Stimulated activated CD8-positive, alpha-beta memory T cell treated with anti-CD3 and anti-CD28 coated beads, Interleukin-2, amount 100 ng/mL, for 1 hour (primary cell): ENCODE measurements at places on chromosomes 3 and 15.

GRCh38 chr3:192408007-192408646, 319.2 kb downstream of the FGF12 start:
- no peak for DNase-seq

DNA sequence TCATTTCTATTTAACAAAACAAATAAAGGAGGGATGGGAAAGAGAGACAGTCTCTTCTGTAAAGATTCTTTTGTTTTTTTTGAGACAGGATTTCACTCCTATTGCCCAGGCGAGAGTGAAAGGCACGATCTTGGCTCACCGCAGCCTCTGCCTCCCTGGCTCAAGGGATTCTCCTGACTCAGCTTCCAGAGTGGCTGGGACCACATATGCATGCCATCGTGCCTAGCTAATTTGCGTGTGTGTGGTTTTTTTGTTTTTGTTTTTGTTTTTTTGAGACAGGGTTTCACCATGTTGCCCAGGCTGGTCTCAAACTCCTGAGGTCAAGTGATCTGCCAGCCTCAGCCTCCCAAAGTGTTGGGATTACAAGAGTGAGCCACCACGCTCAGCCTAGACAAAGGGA, 23.3 kb downstream of the STAG1 start:
- no peak for DNase-seq

- no peak for DNase-seq
These were observed 75.6 kb downstream of the UBP1 start for GRCh38 chr3:33364531-33365128.

DNA sequence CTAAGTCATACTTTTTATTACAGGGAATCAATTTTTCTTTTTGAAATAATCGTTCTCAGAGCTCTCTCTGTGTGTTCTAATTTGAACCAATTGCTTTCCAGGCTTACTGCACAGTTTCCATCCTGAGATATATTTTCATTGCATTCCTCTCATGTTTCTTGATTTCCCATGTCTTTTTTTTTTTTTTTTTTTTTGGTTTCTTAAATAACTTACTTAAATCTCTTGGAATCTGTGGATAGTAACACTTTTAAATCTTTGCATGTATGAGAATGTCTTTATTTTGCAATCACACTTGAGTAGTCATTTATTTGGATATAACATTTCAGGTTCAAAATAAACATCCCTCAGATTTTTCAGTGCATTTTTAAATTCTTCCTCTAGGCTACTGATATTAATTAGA, 14.5 kb upstream of the ABTB1 start:
- no peak for DNase-seq

- no peak for DNase-seq
These were observed 402 bp downstream of the WWTR1 start for GRCh38 chr3:149657321-149657925.

DNA sequence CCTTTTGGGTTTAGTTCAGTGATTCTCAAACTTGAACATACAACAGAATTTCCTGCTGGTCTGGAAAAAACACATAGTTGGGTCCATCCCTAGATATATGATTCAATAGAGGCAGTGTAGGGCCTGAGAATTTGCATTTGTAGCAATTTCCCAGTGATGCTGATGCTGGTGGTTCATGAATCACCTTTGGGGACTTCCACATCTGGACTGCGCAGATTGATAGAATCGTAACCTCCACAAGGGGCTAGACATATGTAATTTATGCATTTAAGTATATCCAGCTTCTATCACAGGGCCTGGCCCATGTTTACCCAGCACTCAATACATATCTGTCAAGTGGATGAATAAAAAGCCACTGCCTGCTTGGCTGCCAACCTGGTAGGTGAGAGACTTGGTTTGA, 33.8 kb upstream of the SUCLG2 start:
- no peak for DNase-seq

GRCh38 chr15:63023351-63023945, 19.1 kb upstream of the TPM1 start:
- DNase-seq = no peak

DNA sequence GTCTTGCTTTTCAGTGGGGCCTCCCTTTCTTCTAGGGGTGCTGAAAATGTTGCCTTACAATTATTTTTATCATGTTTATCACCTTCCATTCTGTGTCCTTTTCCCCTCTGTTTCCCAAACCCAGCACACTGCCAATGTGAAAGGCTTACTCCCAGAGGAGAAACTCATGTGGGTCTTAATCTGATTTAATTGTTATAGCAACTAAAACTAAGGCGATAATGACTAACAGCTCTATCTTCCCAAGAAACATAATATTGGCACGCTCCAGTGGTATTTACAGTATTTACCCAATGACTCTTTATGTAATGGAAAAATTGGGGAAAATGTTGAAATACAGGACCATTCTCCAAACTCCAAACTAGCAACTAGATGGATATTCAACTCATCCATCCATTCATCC, 58.4 kb downstream of the MESD start:
- DNase-seq = no peak

DNA sequence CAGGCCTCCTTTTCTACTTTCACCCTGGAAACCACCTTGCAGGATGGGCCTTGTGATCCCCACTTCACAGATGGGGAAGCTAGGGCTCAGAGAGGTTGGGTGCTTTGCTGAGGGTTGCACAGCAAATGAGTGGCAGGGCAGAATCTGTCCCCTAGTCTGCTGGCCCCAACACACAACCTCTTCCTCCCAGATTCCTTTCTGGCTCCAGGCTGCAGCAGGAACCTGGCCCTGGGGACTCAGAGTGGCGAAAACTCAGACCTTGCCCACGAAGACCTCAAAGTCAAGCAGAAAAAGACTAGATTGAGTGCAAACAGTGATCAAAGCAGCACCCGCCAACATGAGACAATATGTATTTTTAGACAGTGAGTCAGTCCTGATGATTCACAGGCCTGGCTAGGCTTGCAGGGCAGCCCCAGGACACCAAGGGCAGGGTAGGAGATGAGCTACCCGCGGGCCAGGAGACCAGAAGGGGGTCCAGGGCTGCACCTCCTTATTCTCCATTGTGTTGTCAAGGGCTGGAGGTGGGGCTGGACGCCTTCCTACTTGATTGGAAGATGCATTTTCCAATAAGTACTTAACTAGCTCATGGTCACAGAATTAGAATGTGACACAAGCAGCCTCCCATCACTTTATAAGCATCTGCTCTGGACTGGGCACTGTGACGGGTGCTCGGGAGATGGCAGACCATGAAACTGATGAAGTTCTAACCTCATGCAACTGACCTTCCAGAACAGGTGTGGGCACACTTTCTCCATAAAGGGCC, 23.9 kb downstream of the GOLGA6L2 start:
- no peak for DNase-seq

GRCh38 chr3:55471084-55471483, 16.0 kb downstream of the WNT5A start:
- no peak for DNase-seq

DNA sequence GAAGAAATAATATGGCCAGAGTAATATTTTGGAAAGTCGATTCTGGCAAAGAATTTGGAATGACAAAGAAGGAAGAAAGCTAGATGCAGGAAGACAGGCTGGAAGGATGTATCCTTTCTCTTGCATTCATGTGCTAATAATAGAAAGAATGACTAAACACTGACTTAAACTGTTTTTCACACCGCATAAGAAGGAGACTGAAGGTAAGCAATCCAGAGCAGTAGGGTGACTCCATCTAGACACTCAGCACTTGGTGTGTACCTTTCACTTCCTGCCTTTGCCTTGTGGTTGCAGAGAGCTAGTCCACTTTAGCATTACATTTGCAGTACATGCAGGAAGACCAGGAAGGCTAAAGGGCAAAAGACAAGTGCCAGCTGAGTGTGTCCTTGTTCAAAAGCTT, 234.6 kb downstream of the RBMS3 start:
- DNase-seq = no peak

- no peak for DNase-seq
These were observed 831.7 kb upstream of the ARPP21 start for GRCh38 chr3:34807611-34808010.

DNA sequence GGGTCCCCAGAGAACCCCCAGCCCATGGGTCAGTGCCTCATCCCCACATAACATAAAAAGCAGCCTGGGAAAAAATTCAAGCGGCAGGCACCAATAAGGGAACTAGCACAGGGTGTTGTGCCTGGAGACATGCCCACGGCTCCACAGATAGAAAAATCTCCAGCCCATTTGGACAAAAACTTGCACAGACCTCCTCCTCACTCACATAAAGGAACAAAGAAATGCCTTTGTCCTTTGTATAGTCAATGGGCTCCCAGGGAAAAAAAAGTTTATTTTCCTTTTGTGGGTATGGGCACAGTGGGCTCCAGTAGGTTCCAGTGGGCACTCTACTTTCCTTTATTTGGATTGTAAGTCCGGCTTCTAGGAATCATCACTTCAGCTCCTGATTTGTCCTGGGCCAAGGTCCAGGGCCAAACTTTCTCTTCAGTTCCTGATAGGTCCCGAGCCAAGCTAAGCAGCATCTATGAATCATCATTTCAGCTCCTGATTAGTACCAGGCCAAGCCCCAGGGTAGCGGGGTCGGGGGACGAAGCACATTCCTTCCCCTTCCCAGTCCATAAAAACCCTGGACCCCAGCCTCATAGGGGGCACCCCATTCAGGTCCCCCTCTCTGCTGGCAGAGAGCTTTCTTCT, 1.6 kb upstream of the DNAH12 start:
- no peak for DNase-seq

DNA sequence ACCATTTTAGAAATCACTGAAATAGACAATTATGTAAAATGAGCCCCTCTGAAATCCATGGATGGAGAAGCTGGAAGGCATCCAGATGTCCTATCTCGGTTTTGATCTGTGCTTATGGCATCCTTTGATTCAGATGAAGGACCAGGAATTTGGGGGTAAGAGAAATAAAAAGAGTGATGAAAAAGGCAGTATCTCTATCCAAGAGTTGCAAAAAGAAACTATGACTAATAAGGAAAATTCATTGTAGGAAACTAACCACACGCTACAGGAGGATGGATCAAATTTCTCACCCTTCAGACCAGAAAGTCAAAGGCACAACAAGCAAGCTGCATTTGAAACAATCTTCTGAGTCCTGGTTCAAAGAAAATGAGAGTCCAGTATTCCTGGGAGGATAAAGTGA, 34.8 kb downstream of the SRGAP3 start:
- no peak for DNase-seq

DNA sequence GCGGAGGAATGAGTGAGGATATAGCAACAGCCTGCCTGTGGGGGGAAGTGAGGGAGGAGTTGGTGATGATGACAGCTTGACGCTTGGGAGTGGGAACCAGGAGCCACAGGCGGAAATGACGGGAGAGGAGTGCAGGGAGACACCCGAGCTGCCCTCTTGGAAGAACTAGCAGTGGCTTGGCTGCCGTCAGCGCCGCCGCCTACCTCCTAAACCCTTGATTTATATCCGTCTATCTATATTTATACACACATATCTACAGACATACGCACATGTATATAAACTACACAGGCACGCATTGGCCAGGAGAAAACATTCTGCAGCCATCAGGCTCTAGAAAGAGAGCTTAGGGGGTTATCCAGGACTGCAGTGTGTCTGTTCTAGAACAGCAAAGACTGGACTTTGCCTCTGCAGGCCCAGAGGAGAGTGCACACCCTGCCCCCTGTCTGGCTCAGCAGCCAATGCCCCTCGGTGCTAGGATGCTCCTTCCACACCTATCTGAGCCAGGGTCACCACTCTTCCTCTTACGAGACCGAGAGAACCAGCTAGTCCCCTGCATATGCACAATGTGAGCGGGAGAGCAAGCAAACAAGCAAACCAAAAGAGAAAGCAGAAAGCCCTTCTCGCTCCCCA, 45.3 kb upstream of the MAGEF1 start:
- no peak for DNase-seq

DNA sequence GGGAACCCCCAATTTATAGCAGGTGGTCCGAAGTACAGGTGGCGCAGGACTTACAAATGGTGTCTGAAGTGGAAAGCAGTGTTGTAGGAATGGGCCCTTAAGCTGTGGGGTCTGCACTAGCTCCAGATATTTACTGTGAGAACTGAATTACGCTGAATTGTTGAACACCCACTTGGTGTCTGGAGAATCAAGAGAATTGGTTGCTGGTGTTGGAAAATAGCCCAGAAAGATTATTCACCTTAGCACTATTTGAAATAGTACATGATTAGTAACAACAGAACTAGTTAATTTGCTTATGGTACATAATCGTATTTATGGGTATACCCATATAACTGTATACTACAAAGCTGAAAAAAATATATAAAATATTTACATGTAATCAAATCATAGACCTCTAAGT, 64.8 kb downstream of the ADAM10 start:
- DNase-seq = no peak

DNA sequence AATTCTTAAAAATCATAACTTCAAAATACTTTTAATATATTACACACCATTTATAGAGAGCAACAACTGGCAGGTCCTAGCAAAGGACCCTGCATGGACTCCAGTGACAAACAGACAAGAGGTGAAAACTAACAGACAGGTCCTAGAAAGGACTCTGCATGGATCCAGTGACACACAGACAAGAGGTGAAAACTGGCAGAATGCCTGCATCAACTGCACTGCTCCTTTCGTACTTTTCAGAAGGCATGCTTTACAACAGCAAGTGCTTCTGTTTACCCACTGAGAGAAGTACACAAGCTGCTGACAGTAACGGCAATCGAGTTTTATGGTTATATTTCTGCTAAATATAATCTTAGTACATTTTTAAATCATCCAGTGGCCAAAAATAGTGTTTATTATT, 24.3 kb upstream of the GP5 start:
- no peak for DNase-seq
